NCI-H187 (cell line): ENCODE measurements at places on chromosomes 7 and 10.

DNA sequence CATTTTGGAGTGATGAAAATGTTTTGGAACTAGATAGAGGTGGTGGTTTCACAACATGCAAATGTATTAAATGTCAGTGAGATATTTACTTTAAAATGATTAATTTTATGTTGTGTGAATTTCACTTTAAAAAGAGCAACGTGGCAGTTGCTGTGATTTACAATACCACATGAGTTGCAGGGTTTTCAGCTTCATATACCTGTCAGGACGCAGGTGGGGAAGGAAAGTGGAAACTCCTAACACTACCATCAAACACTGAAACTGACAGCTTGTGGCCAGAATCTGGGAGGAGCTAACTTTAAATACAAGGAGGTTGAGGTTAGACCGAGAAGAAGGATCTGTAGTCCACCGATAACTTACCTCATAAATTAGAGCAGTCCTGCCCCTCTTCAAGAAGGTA lies 168.9 kb upstream of the TMEM72 start:
- DNase-seq, result no peak

GRCh38 chr10:63236113-63236935 lies 103.2 kb downstream of the NRBF2 start:
- no peak for DNase-seq

- no peak for DNase-seq
These were observed 17.7 kb upstream of the ZMIZ1 start for GRCh38 chr10:79050896-79051555.

- no peak for DNase-seq
These were observed 88.6 kb downstream of the INPP5A start for GRCh38 chr10:132626019-132626760.

GRCh38 chr7:11182736-11183135 lies 209.1 kb downstream of the PHF14 start:
- no peak for DNase-seq

DNA sequence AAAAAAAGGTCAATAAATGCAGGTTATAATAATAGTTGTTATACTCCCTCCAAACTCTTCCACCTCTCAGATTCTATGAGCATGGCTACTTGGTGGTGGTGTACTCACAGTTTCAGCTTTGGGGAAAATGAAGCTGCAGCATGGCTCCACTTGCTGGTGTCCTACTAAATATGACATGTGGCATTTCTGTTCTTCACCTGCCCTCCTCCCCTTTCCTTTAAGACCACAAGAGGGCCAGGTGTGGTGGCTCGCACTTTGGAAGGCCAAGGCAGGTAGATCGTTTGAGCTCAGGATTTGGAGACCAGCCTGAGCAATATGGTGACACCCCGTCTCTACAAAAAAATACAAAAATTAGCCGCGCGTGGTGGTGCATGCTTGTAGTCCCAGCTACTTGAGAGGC lies 101.1 kb downstream of the SLC37A3 start:
- no peak for DNase-seq

GRCh38 chr10:22831586-22831985 lies 96.3 kb upstream of the ARMC3 start:
- DNase-seq, result no peak

DNA sequence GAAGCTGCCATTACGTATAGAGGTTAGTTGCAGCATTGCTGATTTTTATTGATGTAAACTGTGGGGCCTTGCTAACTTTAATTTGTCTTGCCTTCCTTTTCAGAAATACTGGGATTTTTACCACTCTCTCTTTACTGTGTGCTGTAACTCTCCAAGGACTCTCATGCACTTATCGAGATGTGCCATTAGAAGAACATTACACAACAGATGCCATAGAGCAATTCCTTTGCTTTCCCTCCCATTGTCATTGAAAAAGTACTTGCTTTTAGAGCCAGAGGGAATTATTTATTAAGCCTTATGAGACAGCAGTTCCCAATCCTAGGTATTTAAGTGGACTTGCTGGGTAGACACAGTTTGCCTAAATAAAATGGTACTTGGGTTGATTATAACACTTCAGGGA lies 51.7 kb downstream of the ASB4 start:
- no peak for DNase-seq

DNA sequence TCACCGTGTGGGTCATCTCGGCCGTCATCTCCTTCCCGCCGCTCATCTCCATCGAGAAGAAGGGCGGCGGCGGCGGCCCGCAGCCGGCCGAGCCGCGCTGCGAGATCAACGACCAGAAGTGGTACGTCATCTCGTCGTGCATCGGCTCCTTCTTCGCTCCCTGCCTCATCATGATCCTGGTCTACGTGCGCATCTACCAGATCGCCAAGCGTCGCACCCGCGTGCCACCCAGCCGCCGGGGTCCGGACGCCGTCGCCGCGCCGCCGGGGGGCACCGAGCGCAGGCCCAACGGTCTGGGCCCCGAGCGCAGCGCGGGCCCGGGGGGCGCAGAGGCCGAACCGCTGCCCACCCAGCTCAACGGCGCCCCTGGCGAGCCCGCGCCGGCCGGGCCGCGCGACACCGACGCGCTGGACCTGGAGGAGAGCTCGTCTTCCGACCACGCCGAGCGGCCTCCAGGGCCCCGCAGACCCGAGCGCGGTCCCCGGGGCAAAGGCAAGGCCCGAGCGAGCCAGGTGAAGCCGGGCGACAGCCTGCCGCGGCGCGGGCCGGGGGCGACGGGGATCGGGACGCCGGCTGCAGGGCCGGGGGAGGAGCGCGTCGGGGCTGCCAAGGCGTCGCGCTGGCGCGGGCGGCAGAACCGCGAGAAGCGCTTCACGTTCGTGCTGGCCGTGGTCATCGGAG lies 1.8 kb downstream of the ADRA2A start:
- no peak for DNase-seq

- DNase-seq, result no peak
These were observed 337.5 kb upstream of the KCND2 start for GRCh38 chr7:119935418-119936025.

GRCh38 chr10:120548210-120548609 lies 91.2 kb downstream of the PLPP4 start:
- DNase-seq, result no peak

- DNase-seq, result no peak
These were observed 274.1 kb downstream of the PRPF18 start for GRCh38 chr10:13860886-13861285.

DNA sequence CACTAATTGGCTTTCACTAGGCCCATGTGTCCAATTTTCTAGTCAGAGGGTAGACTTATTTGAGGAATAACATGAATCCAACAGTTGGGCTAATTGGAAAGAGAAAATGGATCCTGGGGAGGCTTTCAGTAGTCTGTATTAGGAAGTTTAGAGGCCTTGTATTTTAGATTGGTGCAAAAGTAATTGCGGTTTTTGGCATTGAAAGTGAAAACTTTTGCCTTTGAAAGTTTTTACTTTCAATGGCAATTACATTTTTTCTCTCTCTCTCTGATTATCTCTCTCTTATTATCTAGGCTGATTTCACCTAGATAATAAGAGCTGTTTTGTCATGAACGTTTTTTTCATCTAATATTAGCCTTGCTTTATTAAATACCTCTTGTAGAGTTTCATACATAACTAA lies 981.7 kb downstream of the REEP3 start:
- DNase-seq, result no peak

DNA sequence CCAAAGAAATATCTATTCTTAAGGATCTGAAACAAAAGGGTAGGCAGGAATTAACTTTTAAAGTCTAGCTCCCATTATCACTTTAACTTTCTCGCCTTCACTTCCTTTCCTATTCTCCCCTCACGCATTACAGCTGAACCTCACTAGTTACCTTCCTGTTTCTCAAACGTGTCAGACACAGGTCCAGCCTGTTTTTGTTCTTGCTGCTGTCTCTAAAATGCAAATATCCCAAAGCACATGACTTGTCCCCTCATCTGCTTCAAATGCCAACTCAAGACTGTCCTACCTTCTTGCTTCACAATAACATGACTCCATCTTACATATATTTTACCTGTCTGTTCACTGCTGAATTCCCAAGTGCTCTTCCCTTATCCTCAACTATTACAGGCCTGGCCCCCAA lies 17.6 kb downstream of the ZDHHC6 start:
- DNase-seq, result no peak

DNA sequence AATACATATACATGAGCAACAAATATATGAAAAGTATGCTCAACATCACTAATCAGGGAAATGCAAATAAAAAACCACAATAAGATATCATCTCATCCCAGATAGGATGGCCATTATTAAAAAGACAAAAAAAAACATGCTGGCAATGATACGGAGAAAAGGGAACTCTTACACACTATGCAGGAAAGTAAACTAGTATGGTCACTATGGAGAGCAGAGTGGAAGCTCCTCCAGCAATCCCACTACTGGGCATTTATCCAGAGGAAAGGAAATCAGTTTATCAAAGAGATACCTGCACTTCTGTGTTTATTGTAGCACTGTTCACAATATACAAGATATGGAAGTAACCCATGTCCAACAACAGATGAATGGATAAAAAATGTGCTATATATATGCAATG lies 217.5 kb downstream of the SDK1 start:
- DNase-seq, result no peak
